ENCODE measurements at places on chromosomes 2 and 18. TPM values are rescaled to one million over a fixed set of nuclear protein-coding genes. Genes with fewer than 3 reads are reported as not detected.
A peak's percentile ranks its signal among the peaks of the same experiment; 100 is the strongest.

Gene NCKAP5
- not detected for total RNA-seq

Gene CYP27C1
- total RNA-seq = not detected

GRCh38 chr2:176612736-176613135 is 343.5 kb downstream of the MTX2 start:
- no peak overlapping the region for H3K4me3 ChIP-seq
- no peaks in the 10 kb centered on the region for H3K27me3 ChIP-seq
- H3K36me3 ChIP-seq = no peaks in the 10 kb centered on the region
- peaks cover 6% of the 10 kb centered on the region for H3K4me1 ChIP-seq
- peak; percentile 19 for DNase-seq

DNA sequence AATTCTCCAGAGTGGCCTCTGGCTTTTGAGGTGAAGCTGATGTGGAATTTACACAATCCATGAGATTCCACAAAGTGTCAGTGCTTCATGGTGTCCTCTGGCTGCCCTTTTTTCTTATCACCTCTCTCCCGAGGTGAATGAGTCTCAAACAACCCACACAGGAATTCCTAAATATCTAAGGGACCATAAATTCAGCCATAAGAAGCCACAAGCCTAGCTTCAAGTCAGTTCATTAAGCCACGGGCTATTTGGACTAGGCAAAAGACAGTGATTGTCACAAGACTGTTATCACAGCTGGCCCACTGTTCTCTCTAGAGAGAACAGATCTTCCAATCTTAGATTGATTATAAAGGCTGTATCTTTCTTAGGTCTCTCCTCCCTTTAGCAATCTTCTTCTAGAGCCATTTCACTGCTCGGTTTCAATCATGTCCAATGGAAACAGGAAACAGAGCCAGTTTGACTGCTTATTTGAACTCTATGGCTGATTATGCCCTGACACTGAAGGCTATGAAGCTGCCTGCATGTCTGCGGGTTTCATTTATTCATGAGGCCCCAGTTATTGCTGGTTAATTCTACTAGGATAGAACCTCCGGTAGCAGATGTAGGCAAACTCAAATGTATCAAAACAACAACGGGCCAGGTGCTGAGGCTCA is 4.1 kb downstream of the NEMP2 start:
- peaks cover 41% of the 10 kb centered on the region for H3K4me1 ChIP-seq
- peak overlapping the region; percentile 87 for H3K27ac ChIP-seq
- no peak overlapping the region for H3K4me3 ChIP-seq
- peaks cover 8% of the 10 kb centered on the region for H3K36me3 ChIP-seq
- DNase-seq = no peak

- DNase-seq = no peak
- H3K36me3 ChIP-seq = no peaks in the 10 kb centered on the region
- no peaks in the 10 kb centered on the region for H3K4me1 ChIP-seq
- H3K27ac ChIP-seq = no peak overlapping the region
- no peak overlapping the region for H3K4me3 ChIP-seq
Observed at GRCh38 chr2:227287771-227288170, 37.3 kb upstream of the MFF start.

Measured in MCF 10A (cell line).